HTR-8/SVneo (cell line): ENCODE measurements at places on chromosomes 3 and 15.

GRCh38 chr3:130711565-130712324 is 34.9 kb downstream of the PIK3R4 start:
- DNase-seq, result no peak

DNA sequence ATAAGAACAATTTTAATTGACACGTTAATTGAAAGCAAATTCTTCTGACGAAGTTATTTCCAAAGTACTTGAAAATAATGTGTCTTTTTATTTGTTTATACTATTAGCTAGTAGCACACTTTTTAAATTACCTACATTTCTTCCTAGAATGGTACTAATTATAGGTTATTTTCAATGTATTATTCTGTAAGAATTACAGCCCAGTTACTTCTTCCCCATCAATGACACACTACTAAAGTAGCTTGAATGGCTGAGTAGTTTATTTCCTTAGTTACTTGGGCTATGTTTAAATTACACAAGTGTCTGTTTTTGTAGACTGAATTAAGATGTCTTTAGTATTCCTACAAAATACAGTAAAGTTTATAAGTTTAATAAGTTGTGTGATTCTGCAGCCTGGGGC is 217.6 kb upstream of the IL12A start:
- DNase-seq, result no peak

DNA sequence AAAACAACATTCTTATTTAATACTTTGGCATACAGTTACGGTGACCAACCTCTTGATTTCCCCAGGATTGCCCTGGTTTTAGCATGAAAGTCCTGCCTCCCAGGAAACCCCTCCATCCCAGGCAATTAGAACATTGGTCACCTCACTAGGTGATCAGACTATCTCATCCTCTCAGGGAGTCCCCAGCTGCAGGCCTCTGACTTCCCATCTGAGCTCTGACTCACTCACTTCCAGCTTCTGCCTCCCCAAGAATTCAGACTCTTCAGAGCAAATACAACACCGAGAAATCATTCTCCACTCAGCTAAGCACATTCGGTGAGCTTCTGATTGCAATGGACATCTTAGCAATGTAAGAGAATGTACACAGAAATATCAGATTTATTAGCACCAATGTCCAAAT is 92.4 kb upstream of the HES1 start:
- peak; percentile 63 for DNase-seq

DNA sequence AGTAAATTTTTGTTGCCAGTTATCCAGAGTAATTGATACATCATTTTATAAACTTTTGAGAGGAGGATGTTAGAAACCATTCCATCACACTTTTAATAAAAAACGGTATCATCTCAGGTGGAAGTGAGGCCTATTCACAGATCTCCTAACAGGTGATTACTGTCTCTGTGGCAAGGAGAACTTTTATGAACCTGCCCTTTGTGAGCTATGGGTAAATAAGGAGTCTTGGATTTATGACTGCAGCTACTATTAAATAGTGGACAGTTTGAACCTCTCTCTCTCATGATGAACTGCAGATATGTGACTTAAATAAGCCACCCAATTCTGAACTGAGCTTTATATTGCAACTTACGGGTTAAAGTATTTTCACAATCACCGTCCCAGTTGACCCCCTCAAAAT is 45.7 kb downstream of the ZFAND6 start:
- no peak for DNase-seq
